Lung (tissue), 17 donors: ENCODE measurements at places on chromosomes 3 and 15. TPM values are rescaled to one million over a fixed set of nuclear protein-coding genes. Genes with fewer than 3 reads are reported as not detected.

- H3K4me1 ChIP-seq = peaks cover 3% of the 10 kb centered on the region
- no peaks in the 10 kb centered on the region for H3K36me3 ChIP-seq
Observed at GRCh38 chr15:66078929-66079275, 174.6 kb downstream of the MEGF11 start.

GRCh38 chr3:52174896-52175295, 20.7 kb upstream of the POC1A start:
- no peaks in the 10 kb centered on the region for H3K36me3 ChIP-seq
- no peak for DNase-seq
- no peak overlapping the region for H3K27ac ChIP-seq
- peaks cover 3% of the 10 kb centered on the region for H3K4me1 ChIP-seq
- no peak overlapping the region for H3K4me3 ChIP-seq
- no peaks in the 10 kb centered on the region for H3K27me3 ChIP-seq

GRCh38 chr3:51709675-51710074, 2.8 kb downstream of the GRM2 start:
- H3K4me3 ChIP-seq = no peak overlapping the region
- H3K36me3 ChIP-seq = no peaks in the 10 kb centered on the region
- peaks cover 5% of the 10 kb centered on the region for H3K4me1 ChIP-seq
- DNase-seq = no peak
- peaks cover 2% of the 10 kb centered on the region for H3K27me3 ChIP-seq
- H3K27ac ChIP-seq = no peak overlapping the region

DNA sequence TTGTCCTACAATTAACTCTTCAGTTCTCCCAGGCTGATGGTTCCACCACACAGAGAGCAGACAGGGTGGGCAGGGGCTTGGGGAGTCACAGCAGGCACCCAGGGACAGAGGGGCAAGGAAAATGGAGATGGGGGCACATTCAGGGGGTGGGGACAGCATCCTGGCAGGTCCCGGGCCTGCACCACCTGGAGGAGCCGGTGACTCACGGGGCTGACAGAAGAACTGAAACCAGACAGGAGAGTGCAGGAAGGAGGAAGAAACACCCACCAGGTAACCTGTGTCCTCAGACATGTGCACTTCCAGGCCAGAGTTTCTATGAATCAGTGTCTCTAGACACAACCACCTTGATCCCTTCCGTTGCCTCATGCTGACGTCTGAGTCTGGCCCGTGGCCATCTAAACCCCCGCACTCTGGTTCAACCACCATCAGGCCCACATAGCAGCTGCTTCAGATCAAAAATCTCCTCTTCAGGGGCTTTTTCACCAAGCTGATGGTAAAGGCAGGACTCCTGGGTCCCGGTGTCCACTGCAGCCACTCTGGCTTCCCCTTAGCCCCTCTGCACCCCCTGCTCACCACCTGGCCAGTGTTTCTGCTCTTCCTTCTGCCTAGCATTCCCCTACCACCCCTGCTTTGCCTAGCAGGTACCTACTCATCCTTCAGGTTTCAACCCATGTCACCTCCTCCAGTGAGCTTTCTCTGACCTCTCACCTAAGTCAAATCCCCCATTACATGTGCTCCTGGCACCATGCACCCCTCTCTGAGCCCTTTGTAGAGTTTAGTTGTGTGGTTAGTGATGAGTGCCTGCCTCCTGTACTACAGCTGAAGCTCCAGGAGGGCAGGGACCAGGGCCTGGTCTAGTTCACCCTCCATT, 16.5 kb upstream of the CYP11A1 start:
- H3K27me3 ChIP-seq = no peaks in the 10 kb centered on the region
- H3K36me3 ChIP-seq = no peaks in the 10 kb centered on the region
- no peaks in the 10 kb centered on the region for H3K4me1 ChIP-seq
- DNase-seq = no peak
- H3K4me3 ChIP-seq = no peak overlapping the region

- H3K27ac ChIP-seq = no peak overlapping the region
- DNase-seq = no peak
- H3K4me1 ChIP-seq = no peaks in the 10 kb centered on the region
Observed at GRCh38 chr3:100902572-100902971, 90.6 kb downstream of the ABI3BP start.

- no peaks in the 10 kb centered on the region for H3K36me3 ChIP-seq
- no peak for DNase-seq
- H3K4me1 ChIP-seq = peaks cover 21% of the 10 kb centered on the region
- H3K27me3 ChIP-seq = no peaks in the 10 kb centered on the region
- no peak overlapping the region for H3K27ac ChIP-seq
- H3K4me3 ChIP-seq = no peak overlapping the region
Observed at GRCh38 chr3:146129750-146130149, 31.2 kb downstream of the PLOD2 start.

GRCh38 chr3:106425026-106425425, 556.2 kb upstream of the CBLB start:
- no peaks in the 10 kb centered on the region for H3K4me1 ChIP-seq
- no peaks in the 10 kb centered on the region for H3K27me3 ChIP-seq
- no peaks in the 10 kb centered on the region for H3K36me3 ChIP-seq
- H3K27ac ChIP-seq = no peak overlapping the region
- H3K4me3 ChIP-seq = no peak overlapping the region

Gene C3orf80
- total RNA-seq = 0.91 TPM

DNA sequence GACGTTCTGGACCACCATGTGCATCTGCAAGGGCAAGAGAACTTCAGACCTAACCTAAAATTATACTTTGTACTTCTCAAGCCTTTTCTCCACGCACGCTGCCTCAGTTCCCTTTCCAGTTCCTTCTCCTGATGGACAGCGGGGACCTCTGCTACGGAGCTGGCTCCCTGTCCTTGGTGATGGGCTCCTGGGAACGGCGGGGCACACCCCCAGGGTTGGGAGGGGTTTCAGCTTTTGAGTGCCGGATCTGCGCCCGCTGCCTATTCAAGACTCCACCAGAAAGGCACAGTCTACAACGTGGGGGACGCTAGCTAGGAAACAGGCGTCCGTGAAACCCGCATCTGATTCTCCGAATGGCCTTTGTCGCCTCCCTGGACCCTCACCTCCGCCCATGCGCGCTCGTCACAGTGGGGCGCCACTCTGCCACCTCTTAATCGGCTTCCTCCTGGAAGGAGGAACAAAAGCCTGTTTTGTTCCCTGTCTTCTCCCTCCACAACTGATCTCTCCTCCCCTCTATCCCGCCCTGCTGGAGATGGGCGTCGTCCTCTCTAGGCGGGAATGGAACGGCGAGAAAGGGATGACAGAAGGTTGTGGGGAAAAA, 2.2 kb downstream of the GPR149 start:
- peaks cover 31% of the 10 kb centered on the region for H3K27me3 ChIP-seq
- no peaks in the 10 kb centered on the region for H3K36me3 ChIP-seq

GRCh38 chr3:194602669-194603171, 30.5 kb downstream of the TMEM44 start:
- peaks cover 7% of the 10 kb centered on the region for H3K4me1 ChIP-seq
- no peak overlapping the region for H3K27ac ChIP-seq
- no peaks in the 10 kb centered on the region for H3K36me3 ChIP-seq
- H3K27me3 ChIP-seq = no peaks in the 10 kb centered on the region

- H3K36me3 ChIP-seq = no peaks in the 10 kb centered on the region
- H3K27me3 ChIP-seq = no peaks in the 10 kb centered on the region
- no peak for DNase-seq
- no peaks in the 10 kb centered on the region for H3K4me1 ChIP-seq
- H3K27ac ChIP-seq = no peak overlapping the region
Observed at GRCh38 chr3:37210230-37210629, 35.8 kb upstream of the LRRFIP2 start.

Gene ZCWPW2
- 2.1 TPM for total RNA-seq

- no peaks in the 10 kb centered on the region for H3K27me3 ChIP-seq
- H3K27ac ChIP-seq = no peak overlapping the region
- H3K36me3 ChIP-seq = no peaks in the 10 kb centered on the region
- H3K4me3 ChIP-seq = no peak overlapping the region
- peaks cover 13% of the 10 kb centered on the region for H3K4me1 ChIP-seq
Observed at GRCh38 chr15:68337826-68338225, 60.3 kb downstream of the FEM1B start.

Gene NKIRAS1
- total RNA-seq = 9.8 TPM

- H3K4me1 ChIP-seq = peaks cover 25% of the 10 kb centered on the region
- no peak for DNase-seq
- no peak overlapping the region for H3K4me3 ChIP-seq
Observed at GRCh38 chr3:172256101-172256734, 192.0 kb downstream of the GHSR start.

Gene SERPINI2
- total RNA-seq = 4.9 TPM

Gene GOLGA6L7
- not detected for total RNA-seq

Gene CHRD
- 6.7 TPM for total RNA-seq

GRCh38 chr15:69659454-69660050, 206.9 kb downstream of the RPLP1 start:
- no peaks in the 10 kb centered on the region for H3K36me3 ChIP-seq
- H3K27me3 ChIP-seq = no peaks in the 10 kb centered on the region
- DNase-seq = no peak
- no peak overlapping the region for H3K27ac ChIP-seq

Gene KCNMB3
- 2.8 TPM for total RNA-seq

DNA sequence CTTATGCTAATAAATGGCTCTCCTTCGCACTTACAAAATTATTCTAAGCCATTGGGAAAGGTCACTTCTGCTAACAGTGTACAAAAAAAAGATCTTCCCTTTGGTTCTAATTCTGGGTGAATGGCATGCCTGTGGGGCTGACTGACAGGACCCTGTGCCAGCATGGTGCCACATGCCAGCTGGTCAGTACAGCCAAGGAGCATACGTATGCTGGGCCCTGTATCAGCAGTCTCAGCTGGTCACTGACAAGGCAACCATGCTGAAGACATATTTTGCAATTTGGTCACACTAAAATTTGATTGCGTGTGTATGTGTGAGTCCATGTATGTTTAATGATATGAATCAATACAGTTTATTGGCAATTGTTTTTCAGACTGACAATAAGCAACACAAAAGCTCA, 246.1 kb downstream of the TBL1XR1 start:
- DNase-seq = no peak
- no peaks in the 10 kb centered on the region for H3K27me3 ChIP-seq
- H3K4me1 ChIP-seq = no peaks in the 10 kb centered on the region

DNA sequence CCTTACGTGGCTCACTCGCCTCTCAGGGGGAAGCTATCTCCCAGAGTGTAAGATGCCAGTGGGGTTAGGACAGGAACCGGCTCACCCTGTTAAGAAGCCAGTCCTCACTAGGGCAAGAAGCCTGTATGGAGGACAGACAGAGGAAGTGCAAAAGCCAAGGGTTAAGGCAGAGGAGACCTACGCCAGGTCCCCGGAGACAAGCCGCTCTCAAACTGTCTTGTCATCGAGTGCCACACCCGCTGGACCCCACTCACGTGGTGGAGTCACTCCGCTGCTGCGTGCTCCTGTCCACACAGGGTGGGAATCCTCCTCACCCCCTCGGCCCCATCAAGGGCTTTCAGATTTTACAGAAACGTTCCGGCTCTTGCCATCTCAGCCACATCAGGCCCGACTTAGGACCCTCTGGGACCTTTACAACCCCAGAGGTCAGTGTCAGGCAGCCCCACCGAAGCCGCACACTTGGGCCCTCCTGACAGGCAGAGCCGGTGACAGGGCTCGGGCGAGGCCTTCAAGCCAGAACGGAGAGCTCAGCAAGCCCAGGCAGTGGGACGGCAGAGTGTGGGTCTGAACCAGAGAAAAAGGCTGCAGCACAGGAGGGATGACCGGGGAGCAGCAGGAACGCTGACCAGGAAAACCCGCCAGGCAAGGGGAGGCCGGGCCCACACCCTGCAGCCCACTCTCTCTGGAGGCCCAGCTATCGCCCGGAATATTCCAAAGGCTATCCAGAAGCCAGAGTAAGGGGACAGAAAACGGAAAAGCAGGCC, 61.7 kb downstream of the XXYLT1 start:
- H3K27ac ChIP-seq = peak overlapping the region; percentile 88
- no peak overlapping the region for H3K4me3 ChIP-seq
- H3K4me1 ChIP-seq = peaks cover 53% of the 10 kb centered on the region
- H3K27me3 ChIP-seq = no peaks in the 10 kb centered on the region
- H3K36me3 ChIP-seq = no peaks in the 10 kb centered on the region

- peaks cover 2% of the 10 kb centered on the region for H3K4me1 ChIP-seq
- no peaks in the 10 kb centered on the region for H3K27me3 ChIP-seq
- H3K4me3 ChIP-seq = no peak overlapping the region
- H3K27ac ChIP-seq = no peak overlapping the region
Observed at GRCh38 chr3:86973440-86973839, 17.5 kb downstream of the VGLL3 start.

GRCh38 chr15:35944945-35945585, 399.1 kb upstream of the DPH6 start:
- no peaks in the 10 kb centered on the region for H3K36me3 ChIP-seq
- peak; percentile 52 for DNase-seq
- H3K4me1 ChIP-seq = no peaks in the 10 kb centered on the region
- no peak overlapping the region for H3K27ac ChIP-seq
- H3K4me3 ChIP-seq = no peak overlapping the region

Gene ANKRD34C
- total RNA-seq = 0.03 TPM

DNA sequence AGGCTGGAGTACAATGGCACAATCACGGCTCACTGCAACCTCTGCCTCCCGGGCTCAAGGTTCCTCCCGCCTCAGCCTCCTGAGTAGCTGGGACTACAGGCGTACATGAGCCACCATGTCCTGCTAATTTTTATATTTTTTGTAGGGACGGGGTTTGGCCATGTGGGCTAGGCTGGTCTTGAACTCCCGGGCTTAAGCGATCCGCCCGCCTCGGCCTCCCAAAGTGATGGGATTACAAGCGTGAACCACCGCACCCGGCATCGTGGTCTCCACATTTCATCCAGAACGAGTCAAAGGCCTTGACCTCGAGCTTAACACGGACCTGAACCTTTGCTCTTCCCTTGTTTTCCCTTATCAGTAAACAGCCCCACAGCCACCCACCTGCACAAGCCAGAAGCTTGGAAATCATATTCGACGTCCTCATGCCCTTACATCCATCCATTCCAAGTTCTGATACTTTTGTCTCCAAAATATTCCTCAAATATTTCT, 1.4 kb upstream of the PTPN23 start:
- no peak for DNase-seq
- no peak overlapping the region for H3K4me3 ChIP-seq
- H3K36me3 ChIP-seq = no peaks in the 10 kb centered on the region
- no peak overlapping the region for H3K27ac ChIP-seq
- no peaks in the 10 kb centered on the region for H3K27me3 ChIP-seq

DNA sequence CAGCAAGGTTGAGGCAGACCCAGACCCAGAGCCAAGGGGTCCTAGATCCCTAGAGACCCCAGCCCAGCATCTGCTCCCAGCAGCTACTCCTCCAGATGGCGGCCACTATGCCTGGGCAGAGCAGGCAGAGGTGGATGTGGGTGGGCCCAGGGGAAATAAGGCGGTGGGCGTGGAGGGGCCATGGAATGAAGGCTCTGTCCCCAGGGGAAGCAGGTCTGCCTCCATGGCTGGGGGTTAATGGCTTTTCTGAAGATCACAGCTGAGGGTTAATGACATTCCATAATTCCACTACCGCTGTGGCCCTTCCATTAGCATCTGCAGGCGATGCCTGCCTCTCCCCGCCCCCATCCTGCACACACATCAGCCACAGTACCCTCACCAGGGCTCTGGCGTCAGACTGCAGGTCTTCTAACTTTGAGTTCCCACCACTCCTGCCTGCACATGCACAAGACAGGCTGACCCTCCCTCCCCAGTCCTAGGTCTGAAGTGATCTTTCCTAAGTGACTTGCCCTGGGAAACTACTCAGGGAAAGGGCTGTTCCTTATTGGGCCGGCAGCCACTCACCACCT, 41.2 kb downstream of the CCDC33 start:
- H3K4me1 ChIP-seq = no peaks in the 10 kb centered on the region
- no peak for DNase-seq
- H3K36me3 ChIP-seq = no peaks in the 10 kb centered on the region
- H3K27ac ChIP-seq = no peak overlapping the region

Gene GALNT15
- total RNA-seq = 9.7 TPM

Gene TNFAIP8L3
- total RNA-seq = 15.4 TPM

- no peaks in the 10 kb centered on the region for H3K36me3 ChIP-seq
- H3K27ac ChIP-seq = no peak overlapping the region
- no peaks in the 10 kb centered on the region for H3K27me3 ChIP-seq
- no peak for DNase-seq
Observed at GRCh38 chr3:13709706-13710105, 160.8 kb downstream of the FBLN2 start.
